NCI-H1694 (cell line): ENCODE measurements at places on chromosomes 2 and 18.

DNA sequence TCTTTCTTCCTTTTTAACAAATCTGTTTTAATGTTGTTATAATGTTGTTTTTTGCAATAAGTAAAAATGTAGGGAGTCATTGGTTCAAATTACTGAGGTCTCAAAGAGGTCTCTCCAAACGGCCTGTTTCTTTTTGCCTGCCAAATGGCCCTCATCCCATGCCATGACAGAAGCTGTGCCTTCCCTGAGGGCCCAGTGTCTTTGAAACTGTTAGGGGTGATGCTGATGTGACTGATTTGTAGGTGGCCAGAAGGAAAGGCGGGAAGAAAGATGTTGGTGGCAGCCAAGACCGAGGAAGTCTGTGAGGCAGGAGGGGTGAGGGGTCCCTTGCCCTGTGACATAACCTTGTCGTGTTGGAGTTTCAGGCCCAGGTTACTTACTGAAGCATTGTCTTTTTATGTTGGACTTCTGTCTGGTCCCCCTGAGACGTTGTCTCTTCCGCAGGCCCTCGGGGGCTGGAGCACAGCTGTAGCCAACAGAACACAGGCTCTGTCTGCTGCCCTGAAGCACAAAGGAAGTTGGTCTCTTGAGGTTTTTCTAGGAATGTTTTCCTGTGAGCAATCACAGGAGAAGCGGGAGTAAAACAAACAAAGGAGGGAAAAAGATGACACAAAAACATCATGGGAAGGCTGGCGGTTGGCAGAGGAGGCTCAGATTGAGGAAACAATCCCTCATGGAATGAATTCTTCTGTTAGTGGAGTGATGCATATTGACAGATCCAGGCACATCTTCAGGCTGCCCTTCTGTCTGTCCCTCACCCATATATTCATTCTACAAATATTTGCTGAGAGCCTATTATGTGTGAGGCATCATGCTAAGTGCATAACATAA is 4.9 kb upstream of the ST3GAL5 start:
- no peak for DNase-seq

DNA sequence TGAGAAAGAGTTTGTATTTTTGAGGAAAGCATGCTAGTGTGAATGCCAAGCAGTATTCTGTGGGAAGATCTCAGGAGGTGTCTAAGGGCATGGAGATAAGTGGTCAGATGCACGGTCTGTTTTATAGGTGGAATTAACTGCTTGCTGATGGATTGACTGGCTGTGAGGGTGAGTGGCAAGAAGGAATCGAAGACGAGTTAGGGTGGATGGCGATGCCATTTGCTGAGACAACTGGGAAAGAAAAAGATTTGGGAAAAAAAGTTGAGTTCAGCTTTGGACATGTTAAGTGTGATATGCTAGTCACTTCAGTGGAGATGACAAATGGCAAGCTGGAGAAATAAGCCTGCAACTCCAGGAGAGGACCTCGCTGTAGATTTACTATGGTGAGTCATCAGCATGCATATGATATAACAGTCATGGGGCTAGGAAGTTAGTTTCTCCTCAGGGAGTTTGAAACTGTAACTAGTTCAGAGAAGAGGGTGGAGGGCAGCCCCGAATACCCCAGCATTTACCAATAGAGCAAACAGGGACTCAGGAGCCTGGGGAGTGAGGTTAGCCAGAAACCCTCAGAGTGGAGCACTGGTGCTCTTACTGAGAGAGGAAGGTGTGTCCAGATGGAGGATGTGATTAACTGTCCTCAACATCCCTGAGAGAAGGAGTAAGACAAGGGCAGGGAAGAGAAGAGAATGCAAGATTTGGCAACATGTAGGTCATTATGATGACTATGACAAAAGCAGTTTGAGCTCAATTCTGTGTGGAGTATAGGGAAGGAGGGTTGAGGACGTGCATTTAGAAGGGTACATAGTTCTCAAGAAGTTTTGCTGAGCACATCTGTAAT is 2.0 kb upstream of the HK2 start:
- no peak for DNase-seq

DNA sequence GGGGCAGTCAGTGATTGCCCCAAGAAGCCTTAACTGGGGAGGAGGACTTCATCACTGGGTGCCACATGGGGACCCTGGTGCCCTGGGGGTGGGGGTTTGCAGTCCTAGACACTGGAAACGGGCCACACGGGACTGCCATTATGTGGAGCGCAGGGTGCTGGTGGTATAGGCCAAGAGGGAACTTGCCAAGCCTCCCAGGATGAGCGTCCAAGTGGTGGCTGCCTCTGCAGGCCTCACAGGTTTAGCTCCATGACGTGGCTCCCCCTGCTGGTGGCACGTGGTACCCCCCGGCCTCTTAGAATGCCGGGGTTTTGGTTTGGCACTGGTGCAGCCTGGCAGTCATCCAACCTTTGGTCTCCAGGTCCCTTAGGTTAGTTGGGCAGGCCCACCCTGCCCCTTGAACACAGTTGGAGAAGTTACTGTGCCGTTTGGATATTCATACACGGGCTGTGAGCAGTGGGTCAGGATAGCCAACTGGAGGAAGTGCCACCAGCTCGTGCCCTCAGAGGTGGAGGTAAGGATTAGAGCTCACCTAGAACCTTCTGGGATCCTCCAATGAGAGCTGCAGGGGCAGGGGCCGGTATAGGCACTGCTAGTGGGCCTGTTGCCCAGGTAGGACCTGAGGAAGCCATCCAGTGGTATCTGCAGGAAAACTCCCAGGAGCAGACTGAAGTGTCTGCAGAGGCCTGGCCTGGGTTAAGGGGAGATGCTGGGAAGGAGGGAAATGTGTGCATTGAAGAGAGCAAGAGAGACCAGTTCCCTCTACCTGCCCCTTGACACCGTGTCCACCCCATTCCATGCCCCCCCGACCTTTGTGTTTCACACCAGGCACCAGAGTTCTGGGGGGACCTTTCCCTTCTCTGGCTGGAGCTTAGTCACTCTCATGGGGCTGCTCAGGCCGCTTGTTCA is 5.7 kb downstream of the PTMA start:
- peak; percentile 94 for DNase-seq

DNA sequence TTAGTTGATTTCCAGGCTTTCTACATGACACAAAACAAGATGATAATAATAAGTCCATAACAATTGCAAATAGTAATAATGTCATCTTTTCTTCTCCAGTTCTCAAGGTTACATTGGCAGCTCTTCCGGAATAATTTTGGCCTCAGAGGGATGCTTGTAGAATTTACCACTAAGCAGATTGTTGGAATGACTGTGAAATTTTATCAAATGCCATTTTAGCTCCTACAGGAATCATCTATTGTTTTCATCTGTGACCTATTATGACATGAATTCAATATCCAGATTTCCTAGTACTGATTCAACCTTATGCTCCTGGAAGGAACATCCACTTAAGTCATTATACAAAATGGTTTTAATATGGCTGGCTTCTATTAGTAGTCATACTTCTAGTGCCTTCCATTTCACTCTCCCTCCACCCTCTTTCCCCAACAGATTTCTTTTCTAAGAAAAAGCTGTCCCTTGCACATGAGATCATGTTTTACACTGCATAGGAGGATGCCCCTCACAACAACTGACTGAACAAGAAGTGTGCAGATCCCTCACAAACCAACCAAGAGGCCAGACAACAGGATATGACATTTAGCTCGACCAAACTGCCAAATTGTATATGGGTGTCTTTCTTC is 200.0 kb downstream of the DNER start:
- DNase-seq = no peak

DNA sequence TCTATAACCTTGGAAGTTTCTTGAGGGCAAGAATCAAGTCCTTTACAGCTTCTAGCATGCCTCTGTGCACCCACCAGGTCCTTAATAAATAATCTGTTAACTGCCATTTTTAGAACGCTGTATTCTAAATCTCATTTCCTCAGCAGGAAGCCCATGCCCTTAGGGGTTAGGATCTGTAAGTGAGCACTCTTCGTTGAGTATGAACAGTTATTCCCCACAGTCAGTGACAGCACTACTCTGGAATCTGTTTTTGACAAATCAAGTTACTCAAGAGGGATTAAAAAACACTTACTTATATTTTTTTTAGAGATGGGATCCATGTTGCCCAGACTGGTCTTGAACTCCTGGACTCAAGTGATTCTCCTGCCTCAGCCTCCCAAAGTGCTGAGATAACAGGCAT is 14.6 kb downstream of the PAIP2B start:
- DNase-seq = no peak

DNA sequence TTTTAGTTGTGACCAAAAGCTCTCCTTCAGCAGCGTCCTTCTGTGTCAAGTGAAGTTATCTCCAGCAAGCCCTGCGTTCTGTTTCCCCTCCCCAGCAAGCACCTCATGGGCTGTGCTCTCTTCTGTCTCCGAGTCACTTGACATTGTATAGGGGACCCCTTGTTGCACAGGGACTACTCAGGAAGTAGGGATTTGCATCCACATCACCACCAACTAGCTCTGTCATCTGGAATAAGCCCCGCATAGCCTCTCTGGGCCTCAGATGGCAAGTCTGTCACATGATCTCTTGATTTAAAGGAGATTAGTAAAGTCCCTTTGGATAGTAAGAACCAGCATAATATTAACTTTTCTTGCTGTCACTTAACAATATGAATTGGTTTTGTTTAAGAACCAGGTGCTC is 32.0 kb upstream of the STPG4 start:
- no peak for DNase-seq
